Left renal pelvis (tissue), 4 donors: ENCODE measurements at places on chromosomes 11 and 22.

- DNase-seq = no peak
These were observed 57.4 kb upstream of the BMAL1 start for GRCh38 chr11:13220148-13220547.

DNA sequence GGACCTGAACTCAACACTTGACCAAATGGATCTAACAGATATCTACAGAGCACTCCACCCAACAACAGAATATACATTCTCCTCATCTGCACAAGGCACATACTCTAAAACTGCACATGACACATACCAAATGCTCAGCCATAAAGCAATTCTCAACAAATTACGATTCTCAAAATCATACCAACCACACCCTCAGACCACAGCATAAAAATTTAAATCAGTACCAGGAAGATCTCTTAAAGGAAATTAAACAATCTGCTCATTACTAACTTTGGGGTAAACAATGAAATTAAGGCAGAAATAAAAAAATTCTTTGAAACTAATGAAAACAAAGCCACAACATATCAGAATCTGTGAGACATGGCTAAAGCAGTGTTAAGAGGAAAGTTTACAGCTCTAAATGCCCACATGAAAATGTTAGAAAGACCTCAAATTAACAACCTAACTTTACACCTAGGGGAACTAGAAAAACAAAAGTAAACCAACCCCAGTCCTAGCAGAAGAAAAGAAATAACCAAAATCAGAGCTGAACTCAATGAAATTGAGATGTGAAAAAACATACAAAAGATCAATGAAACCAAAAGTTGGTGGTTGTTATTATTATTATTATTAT lies 37.2 kb downstream of the TMEM123 start:
- DNase-seq = no peak

DNA sequence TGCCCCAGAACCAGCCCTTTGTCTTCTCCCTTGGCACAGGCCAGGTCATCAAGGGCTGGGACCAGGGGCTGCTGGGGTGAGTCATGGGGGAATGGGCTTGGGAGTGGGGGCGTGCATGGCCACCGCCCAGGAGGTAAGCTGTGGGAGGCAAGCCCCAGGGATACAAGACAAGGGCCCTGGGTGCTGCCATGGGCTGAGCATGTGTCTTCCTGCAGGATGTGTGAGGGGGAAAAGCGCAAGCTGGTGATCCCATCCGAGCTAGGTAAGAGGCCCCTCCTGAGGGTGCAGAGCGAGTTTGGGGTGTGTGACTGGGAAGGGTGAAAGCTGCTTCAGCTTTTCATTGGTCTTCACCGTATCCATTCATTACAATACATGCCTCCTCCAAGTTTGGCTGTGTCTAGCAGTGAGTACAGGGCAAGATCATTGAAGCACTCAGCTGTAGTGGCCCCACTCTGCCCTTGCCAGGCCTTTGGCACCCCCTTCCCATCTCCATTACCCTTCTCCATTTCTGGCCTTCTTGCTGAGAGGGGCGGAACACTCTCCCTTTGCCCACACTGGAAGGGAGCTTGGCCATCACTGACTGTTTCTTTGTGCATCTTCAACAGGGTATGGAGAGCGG lies 2.5 kb downstream of the FKBP2 start:
- no peak for DNase-seq

DNA sequence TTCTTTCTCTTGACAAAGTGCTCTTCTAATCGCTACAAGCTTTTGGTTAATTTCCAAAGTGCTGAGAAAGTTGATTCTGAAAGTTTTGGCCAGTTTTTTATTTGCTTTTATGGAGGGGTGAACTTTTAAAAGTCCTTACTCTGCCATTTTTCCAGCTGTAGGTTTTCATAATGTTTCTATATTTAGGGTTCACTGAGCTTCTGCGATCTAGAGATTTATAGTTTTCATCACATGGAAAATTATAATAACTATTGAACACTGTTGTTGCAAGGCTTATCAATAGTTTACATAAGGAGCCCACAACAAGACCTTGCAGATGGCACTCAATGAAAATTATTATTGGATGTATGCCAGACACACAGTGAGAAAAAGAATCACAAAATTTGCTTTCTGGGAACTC lies 55.1 kb downstream of the DLG2 start:
- DNase-seq = peak; percentile 12

DNA sequence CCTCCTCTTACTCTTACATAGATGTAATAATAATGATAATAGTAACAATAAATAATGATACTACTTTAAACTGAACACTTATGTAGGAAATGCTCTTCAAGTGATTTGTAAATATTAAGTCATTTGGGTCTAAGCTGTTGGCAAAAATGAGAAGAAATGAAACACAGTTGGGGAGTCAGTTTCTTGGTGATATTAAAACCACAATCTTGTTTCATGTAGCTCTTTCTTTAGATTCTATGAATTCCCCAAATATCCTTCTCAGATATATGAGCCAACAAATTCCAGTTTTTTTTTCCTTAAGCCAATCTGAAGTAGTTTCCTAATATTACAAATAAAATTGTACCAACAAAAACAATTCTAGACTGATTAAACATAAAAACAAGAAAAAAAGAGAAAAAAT lies 1115.6 kb upstream of the CNTN5 start:
- DNase-seq = no peak

- DNase-seq = no peak
These were observed 20.0 kb downstream of the KCNJ4 start for GRCh38 chr22:38435010-38435409.

GRCh38 chr11:117795638-117796455 lies 1.2 kb downstream of the DSCAML1 start:
- DNase-seq = no peak

DNA sequence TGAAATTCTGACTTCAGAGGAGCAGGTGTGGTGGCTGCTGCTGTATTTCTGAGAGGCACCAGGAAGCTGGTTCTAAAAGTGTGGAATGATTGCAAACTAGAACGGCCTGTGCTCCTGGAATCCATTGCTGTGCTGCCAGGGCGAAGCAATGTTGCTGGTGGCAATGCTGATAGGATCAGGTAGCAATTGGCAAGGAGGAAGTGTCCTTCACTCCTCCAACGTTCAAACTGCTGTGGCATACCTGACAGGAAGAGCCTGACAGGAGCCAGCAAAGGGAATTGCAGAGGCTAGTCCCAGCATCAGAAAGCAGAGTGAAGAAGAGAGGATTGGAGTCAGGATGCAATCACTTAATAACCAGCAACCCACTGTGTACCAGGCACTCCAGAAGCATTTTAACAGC lies 118.2 kb downstream of the FAR1 start:
- no peak for DNase-seq

DNA sequence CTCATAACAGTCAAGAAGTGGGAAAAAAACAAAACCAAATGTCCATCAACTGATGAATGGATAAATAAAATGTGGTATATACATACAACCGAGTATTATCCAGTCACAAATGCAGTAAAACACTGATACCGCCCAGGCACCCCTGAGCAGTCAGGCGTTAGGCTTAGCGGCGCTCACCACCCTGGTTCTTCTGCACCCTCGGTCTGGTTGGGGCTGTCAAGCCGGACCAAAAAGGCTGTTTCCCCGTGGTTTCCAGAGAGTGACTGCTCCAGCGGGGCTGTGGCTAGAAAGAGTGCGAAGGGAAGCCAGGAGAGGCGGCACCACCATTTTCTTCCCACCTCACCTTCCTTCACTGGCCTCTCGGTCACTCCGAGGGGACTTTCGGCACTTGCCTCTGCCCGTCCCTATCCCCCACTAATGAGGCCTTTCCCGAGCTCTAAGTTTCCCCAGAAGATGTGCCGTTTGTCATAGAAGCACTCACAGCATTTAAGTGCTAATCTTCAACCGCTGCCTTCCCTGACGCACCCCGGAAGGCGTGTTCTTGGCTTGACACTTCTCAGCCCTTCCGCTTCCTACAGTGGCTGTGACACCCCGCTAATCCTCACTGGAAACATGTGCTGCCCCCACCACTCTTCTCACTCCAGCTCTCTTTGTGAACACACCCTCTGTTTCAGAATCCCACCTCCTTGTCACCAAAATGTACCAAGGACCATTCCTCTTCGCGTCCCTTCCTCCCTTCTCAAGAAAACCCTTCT lies 42.4 kb downstream of the FCHSD2 start:
- DNase-seq = no peak

DNA sequence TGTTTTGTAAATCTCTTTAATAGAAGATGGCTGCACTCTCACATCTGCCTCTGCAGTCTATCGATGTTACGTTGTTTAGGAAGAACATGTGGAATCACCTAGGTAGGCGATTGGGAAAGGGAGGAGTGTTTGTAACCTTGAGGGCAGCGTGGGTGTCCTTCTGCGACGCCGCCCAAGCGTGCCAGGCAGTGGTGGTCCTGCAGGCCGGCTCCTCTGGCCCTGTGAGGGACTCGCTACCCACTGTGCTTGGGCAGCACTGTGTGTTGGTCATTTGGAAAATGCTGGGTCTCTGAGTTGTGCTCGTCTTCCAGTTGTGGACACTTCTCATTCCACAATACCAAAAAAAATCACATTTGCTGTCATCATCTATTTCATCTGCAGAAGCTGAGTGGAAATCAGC lies 29.1 kb downstream of the CTTN start:
- DNase-seq = no peak

- no peak for DNase-seq
These were observed 41.1 kb upstream of the SLC22A12 start for GRCh38 chr11:64549969-64550368.

- no peak for DNase-seq
These were observed 11.8 kb upstream of the TP53I11 start for GRCh38 chr11:44962464-44962863.

GRCh38 chr22:35308480-35309021 lies 8.9 kb downstream of the TOM1 start:
- DNase-seq = no peak

DNA sequence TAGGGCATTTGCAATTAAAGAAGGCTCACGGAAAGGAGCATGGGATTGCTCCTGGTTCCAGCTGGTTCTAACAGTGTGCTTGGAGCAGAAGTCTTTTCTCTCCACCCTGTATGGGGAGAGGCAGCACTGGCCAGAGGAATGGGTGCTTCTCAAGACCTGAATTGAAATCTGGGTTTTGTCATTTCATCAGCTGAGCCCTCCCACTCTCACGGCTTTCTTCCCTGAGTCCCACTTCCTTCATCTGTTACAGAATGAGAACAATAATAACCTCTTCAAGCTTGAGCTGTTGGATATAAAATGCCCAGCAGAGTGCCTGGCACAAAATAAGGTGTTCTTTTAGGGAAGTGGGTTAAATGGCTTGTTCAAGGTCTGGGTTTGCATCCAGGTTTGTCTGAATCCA lies 17.2 kb downstream of the CNTF start:
- DNase-seq = no peak

DNA sequence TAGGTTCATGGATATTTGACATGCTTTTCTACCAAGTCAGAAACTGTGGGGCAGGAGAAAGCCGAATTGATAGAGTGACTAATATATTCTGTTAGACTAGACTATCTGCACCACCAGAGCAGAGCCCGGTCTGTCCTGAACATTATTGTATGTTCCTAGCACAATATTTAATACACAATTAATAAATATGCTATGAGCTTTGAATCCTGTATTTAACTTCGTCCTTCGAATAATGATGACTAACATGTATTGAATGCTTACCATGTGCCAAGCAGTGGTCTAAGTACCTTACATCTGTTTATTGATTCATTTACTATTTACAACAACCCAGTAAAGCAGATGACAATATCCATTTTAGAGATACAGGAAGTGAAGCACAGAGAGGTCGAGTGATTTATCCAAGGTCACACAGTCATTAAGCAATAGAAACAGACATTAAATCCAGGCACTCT lies 44.8 kb upstream of the ANO3 start:
- DNase-seq = no peak

DNA sequence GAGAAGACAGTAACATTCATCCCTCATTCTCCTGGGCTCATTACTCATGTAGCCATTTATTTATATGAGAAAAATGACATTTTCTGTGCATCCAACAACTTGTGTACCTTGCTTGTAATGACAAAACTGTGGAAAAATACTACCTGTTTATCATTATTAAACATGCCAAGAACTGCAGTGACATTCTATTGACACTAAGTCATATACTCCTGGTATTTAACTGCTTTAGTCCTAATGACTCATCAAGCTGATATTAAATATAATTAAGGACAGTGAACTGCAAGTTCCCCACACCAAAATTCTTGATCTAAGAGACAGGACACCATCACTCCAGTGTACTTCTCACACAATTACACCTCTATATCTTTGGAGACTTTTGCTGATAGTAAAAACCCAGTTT lies 1328.7 kb upstream of the RAG2 start:
- no peak for DNase-seq

DNA sequence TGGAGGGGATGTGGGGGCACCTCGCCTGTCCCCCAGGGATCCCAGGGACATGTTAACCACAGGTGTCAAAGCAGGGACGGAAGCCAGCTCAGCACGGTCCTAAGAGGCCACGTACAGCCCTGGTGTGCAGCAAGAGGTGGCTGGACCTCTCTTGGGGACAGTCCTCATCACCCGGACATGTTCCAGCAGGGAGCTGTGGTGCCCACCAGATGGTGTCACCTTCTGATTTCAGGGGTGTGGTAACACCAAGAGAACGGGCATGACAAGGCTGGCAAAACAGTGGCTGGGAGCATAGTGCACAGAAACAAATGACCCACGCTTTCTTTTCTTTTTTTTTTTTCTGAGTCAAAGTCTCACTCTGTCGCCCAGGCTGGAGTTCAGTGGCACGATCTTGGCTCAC lies 25.6 kb upstream of the COMT start:
- DNase-seq = no peak

DNA sequence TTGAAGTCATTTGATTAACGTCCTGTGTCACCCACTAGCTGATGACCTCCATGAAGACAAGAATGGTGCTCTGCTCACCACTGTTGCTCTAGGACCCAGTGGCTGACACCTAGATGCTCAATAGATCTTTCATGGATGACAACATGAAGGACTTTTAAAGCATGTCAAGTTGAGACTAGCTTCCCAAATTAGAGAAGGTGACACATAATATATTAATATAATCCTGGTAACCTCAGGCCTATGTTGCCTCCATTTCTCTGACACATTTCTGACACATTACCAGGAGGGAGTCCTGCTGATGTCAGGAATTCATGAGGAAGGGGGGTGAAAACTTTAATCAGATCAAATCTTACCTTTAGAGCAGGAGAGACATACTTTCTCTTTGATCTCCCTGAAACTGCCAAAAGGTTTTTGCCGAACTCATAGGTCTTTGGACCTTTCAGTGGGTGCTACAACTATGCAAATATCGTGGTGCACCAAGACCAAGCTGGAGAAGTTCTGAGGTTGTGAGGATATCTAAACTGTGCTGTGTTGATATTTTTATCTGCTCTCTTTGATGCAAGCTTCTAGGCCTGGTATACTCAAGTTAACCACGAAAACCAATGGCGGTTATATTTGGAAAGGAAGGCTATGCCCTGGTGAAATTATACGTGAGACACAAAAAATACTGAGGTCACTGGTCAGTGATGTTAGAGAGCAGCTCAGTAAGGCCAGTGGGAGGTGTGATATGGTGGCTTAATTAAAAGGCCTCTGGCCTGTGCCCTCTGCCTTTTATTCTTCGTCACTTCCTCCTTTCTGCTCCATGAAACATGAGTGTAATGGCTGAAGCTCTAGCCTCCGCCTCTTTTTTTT lies 13.2 kb upstream of the AMPD3 start:
- no peak for DNase-seq

DNA sequence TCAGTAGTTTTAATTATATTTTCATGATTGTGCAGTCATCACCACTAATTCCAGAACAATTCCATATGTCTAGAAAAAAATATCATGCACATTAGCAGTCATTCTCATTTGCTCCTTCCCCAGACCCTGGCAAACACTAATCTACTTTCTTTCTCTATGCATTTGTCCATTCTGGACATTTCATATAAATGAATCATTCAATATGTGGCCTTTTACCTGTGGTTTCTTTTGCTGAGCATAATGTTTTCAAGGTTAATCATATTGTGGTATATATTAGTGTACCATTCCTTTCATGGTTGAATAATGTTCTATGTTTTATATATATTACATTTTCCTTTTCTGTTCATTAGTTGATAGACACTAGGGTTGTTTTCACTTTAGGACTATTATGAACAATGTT lies 811.1 kb upstream of the RAG2 start:
- DNase-seq = no peak
